ENCODE measurements at places on chromosomes 2 and 18.

DNA sequence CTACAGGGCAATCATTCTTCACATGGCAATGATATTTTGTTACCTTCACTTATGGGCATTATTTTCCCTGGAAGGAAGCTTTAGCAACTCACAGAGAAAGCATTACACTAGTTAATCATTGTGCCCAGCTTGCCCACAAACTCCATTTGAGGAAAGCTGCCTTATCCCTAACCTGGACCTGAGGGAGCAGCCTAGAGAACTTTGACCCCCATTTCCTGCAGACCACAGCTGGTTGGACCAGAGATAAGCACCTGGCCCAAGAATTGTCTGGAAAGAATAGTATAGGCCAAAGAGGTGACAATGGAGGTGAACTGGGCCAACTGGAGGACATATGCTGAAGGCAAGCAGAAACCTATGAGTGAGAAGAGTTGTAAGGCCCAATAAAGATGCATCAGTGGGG lies 48.4 kb upstream of the SESTD1 start:
- H3K4me1 ChIP-seq, result no peaks in the 10 kb centered on the region
- no peak overlapping the region for H3K4me3 ChIP-seq
- no peaks in the 10 kb centered on the region for H3K36me3 ChIP-seq
- H3K27ac ChIP-seq, result no peak overlapping the region
- DNase-seq, result no peak
- H3K27me3 ChIP-seq, result no peaks in the 10 kb centered on the region

DNA sequence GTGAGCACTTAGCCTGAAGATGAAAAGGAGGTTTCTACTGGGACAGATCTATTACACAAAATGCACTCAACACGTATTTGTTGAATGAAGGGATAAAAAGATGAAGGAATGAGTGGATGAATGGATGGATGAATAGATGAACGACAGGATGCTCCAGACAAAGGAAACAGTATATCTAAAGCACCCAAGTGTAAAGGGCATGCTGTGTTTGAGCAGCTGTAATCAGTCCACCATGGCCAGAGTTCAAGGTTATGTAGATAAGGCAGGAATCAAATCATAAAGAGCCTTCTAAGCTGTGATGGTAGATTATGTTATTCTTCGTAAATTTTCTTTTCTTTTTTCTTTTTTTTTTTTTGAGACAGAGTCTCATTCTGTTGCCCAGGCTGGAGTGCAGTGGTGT lies 213.8 kb upstream of the FBXO11 start:
- no peak overlapping the region for H3K27ac ChIP-seq
- no peaks in the 10 kb centered on the region for H3K27me3 ChIP-seq
- DNase-seq, result no peak
- H3K4me1 ChIP-seq, result no peaks in the 10 kb centered on the region

DNA sequence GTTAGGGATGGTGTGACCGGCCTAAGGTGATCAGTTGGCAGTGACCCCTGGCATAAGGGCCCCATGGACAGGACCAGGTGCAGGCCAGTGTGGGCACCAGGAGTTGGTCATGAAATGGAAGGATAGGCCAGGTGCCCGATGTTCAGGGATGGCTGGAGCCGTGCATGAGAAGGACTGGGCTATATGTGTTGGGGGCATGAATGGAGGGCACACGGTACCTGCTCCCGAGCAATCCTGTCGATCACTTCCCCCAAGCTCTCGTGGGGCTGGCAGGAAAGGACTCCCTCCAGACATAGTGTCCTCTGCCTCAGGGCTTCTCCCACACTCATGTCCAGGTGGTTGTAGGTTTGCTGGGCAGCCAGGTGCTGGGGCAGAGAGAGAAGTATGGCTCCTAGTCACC lies 7.6 kb downstream of the PRKAG3 start:
- peaks cover 14% of the 10 kb centered on the region for H3K27me3 ChIP-seq
- no peak overlapping the region for H3K27ac ChIP-seq
- H3K4me1 ChIP-seq, result no peaks in the 10 kb centered on the region
- peaks cover 3% of the 10 kb centered on the region for H3K36me3 ChIP-seq
- H3K4me3 ChIP-seq, result no peak overlapping the region

DNA sequence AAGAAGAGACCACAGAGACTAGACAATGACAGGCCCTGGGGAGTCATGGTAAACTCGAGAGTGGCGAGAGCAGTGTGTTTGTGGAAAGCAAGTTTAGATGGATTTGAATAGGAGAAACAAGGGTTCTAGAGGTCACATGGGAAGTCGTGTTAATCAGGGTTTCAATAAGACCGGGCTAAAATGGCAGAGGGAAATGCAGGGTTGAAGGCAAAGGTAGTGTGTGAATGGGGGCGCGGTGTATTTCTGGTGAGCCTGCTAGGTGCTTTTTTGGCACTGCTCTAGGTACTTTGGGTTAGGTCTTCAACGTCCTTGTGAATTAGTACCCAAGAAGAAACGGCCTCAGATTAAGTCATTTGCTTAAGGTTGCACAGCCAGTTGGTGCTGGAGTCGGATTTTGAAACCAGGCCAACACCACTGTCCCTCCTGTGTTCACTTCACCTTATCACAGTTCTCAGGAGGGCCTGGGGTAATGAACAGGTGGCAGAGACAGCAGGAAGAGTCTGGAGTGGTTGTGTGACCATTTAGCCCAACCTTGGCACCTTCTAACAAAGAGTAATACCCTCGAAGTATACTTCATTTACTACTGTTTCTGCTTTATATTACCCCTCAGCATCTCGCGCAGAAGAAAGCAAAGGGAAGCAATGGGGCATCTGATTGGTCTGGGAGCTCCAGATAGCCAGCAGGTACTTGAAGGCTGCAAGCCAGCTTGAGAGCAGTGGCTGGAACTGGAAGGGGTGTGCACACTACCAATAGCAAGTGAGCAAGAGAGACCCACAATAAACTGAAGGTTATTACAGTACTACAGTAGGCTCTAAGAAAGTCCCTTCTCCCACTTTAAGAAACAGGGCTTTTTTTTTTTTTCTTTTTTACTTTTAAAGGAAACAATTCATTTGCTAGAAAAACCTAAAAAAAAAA lies 33.4 kb upstream of the GAREM2 start:
- peak overlapping the region; percentile 53 for H3K27ac ChIP-seq
- DNase-seq, result no peak
- no peak overlapping the region for H3K4me3 ChIP-seq
- H3K27me3 ChIP-seq, result no peaks in the 10 kb centered on the region
- H3K4me1 ChIP-seq, result peaks cover 11% of the 10 kb centered on the region

All from progenitor cell of endocrine pancreas (in vitro differentiated cells).